ENCODE measurements at places on chromosomes 3 and 15.

- no peaks in the 10 kb centered on the region for H3K27me3 ChIP-seq
- H3K4me3 ChIP-seq: peak overlapping the region; percentile 36
- H3K27ac ChIP-seq: peak overlapping the region; percentile 43
- peak; percentile 11 for DNase-seq
- peaks cover 11% of the 10 kb centered on the region for H3K4me1 ChIP-seq
Observed at GRCh38 chr15:31393444-31394091, 66.9 kb downstream of the KLF13 start.

DNA sequence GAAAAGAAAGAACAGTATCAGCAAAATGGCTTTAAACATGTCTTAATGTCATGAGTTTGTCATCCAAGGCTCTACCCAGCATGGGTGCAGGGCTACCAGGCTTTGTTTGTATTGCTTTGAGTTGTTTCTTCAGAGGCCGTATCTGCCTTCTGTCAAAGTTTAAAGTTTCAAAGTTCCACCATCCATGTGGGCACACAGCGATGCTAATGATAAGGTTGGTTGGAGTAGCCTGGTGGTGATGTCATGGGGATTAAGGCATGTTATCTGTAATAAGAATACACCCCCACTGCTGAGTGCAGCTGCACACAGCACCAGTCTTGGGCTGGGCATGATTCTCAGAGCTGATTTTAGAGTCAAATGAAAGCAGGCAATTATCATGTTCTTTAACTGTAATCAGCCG, 72.0 kb upstream of the LRTM1 start:
- no peaks in the 10 kb centered on the region for H3K36me3 ChIP-seq
- no peaks in the 10 kb centered on the region for H3K27me3 ChIP-seq

DNA sequence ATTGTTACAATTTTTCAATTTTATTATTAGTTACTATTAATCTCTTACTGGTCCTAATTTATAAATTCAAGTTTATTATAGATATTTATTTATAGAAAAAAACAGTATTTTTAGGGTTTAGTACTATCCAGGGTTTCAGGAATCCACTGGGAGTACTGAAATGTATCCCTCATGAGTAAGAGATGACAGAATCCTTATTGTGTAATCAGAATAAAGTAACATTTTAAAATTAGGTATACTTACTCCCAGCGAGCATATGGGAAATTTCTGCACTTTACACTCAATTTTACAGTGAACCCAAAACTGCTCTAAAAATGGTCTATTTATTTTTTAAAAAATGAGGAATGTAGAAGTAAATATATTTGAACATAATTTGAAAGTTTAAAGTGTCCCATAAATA, 202.7 kb downstream of the CGGBP1 start:
- no peaks in the 10 kb centered on the region for H3K36me3 ChIP-seq
- no peaks in the 10 kb centered on the region for H3K27me3 ChIP-seq
- no peaks in the 10 kb centered on the region for H3K4me1 ChIP-seq
- DNase-seq: no peak
- H3K27ac ChIP-seq: no peak overlapping the region

DNA sequence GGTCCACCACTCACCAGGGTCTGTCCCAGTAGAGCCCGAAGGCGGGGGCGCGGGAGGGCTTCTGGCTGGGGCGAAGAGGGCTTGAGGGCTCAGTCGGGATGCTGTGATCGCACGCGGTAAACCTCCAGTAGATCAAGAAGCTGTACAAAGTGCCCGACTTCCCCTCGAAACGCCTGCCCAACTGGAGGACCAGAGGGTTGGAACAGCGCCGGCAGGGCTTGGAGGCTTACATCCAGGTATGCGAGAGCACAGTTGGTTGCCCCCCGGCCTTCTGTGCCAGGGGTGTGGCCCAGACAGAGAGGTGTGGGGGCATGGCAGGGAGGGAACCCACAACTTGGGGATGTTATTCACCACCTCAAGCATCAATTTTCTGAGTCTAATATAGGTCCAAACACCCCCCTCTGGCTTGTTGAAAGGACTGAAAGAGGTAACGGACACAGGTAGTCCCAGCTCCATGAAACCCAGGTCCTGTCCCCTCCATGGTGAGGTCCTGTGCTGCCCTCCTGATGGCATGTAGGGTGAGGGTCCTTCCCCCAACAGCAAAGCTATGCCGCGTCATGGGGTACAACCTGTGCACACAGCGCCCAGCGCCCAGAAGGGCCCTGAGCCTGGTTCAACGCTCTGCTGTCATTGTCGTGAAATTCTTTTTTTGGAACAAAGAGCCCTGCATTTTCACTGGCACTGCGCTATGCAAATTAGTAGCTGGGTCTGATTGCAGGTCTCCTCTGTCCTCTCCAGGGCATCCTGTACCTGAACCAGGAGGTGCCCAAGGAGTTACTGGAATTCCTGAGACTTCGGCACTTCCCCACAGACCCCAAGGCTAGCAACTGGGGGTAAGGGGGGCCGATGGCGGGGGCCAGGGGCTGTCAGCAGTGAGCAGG, 1.2 kb downstream of the SNX22 start:
- H3K4me1 ChIP-seq: peaks cover 17% of the 10 kb centered on the region
- peaks cover 2% of the 10 kb centered on the region for H3K27me3 ChIP-seq
- peak overlapping the region; percentile 38 for H3K4me3 ChIP-seq
- H3K27ac ChIP-seq: no peak overlapping the region
- peak; percentile 7 for DNase-seq
- H3K36me3 ChIP-seq: peaks cover 23% of the 10 kb centered on the region

GRCh38 chr3:183812761-183813445, 12.5 kb downstream of the MAP6D1 start:
- H3K27me3 ChIP-seq: no peaks in the 10 kb centered on the region
- H3K36me3 ChIP-seq: peaks cover 4% of the 10 kb centered on the region
- no peak overlapping the region for H3K27ac ChIP-seq
- no peak overlapping the region for H3K4me3 ChIP-seq
- H3K4me1 ChIP-seq: no peaks in the 10 kb centered on the region

DNA sequence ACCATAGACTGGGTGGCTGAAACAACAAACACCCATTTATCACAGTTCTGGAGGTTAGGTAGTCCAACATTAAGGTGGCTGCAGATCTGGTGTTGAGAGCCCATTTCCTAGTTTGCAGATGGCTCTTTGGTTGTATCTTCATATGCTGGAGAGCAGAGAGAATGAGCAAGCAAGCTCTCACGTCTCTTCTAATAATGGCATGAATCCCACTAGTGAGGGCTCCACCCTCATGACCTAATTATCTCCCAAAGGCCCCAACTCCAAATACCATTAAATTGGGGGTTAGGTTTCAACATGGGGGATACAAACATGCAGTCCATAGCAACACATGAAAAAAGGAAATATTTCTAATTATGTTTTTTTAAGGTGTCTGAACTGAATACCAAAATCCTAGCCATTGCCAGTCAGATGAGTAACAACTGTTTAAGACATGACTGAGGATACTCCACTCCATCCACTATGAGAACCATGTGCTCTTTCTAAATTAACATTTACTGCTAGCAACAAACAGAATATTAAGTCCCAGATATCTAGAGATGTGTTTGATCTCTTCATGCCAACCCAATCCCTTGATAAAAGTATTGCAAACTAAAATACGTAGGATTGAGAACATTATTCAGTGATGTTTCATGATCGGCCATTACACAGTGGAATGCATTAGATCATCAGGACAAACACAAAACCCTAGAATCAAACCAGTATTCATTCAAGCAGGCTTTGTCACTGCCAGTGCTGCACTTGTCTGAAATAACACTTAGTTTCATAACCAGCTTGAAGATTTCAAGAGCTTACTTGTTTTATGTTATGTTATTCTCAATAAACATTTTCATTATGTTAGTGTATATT, 340.3 kb downstream of the SLC9A9 start:
- no peaks in the 10 kb centered on the region for H3K4me1 ChIP-seq
- no peaks in the 10 kb centered on the region for H3K36me3 ChIP-seq
- DNase-seq: no peak
- no peak overlapping the region for H3K4me3 ChIP-seq

DNA sequence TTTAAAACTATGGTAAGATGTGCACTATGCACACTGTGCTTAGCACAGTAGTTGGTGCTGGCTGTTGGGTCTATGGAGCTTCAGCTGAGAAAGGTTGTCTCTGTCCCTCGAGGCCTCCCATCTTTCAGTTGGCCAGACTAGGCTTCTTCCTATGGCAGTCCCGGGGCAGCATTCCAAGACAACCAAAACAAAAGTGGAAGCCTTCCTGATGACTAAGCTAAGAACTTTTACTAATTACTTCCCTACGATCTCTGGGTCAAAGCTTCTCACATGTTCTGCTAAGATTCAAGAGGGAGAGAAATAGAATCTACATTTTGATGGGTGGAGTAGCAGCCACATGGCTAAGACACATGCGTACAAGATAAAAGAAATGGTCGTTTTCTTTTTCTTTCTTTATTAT, 342.8 kb downstream of the TUSC7 start:
- no peaks in the 10 kb centered on the region for H3K36me3 ChIP-seq
- H3K4me1 ChIP-seq: no peaks in the 10 kb centered on the region
- no peak overlapping the region for H3K27ac ChIP-seq
- no peaks in the 10 kb centered on the region for H3K27me3 ChIP-seq
- DNase-seq: no peak
- H3K4me3 ChIP-seq: no peak overlapping the region

DNA sequence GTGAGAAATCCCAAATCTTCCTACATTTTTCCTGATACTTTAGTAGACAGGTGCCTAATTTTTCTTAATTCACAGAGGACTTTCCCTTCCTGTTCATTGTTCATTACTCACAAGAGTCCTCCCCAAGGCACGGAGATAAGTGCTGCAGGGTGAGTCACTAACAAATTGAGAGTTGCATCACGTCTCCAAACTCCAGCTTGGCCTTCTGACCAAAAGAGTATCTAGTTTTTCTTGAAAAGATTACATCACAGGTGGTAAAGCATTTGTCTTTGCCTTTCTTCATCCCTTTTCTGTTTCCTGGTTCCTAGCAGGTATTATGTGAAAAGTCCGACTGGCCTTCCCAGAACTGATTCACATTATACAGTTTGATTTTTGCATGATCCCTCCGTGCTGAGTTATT, 24.9 kb upstream of the RASGRP1 start:
- no peaks in the 10 kb centered on the region for H3K27me3 ChIP-seq
- DNase-seq: no peak
- H3K27ac ChIP-seq: no peak overlapping the region
- no peaks in the 10 kb centered on the region for H3K4me1 ChIP-seq
- no peak overlapping the region for H3K4me3 ChIP-seq

GRCh38 chr3:125431391-125431790, 56.3 kb upstream of the ZNF148 start:
- DNase-seq: no peak
- no peaks in the 10 kb centered on the region for H3K27me3 ChIP-seq
- H3K4me1 ChIP-seq: no peaks in the 10 kb centered on the region
- H3K4me3 ChIP-seq: no peak overlapping the region

DNA sequence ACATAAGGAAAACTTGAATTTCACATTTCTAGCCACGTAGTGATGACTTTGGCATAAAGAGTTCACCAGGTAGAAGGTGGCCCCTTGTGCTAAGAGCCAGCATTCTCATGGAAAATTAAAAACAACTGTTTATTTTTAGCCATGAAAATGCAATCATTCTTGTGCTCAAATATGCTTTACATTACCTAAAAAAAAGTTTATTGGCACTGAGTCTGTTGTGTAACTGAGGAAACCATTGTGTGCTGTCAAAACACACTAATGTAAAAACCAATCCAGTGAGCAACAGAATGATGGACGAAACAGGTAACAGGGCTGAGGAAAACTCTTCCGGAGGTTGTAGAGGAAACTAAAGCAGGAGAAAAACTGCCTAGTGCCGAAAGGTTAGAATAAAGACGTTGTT, 287.0 kb upstream of the TMC3 start:
- H3K27me3 ChIP-seq: no peaks in the 10 kb centered on the region
- no peaks in the 10 kb centered on the region for H3K36me3 ChIP-seq
- no peaks in the 10 kb centered on the region for H3K4me1 ChIP-seq
- H3K4me3 ChIP-seq: no peak overlapping the region
- no peak for DNase-seq

- H3K27me3 ChIP-seq: no peaks in the 10 kb centered on the region
- no peak for DNase-seq
- no peaks in the 10 kb centered on the region for H3K36me3 ChIP-seq
- H3K27ac ChIP-seq: no peak overlapping the region
Observed at GRCh38 chr15:87707566-87708130, 548.9 kb downstream of the NTRK3 start.

GRCh38 chr3:105401691-105402149, 35.0 kb downstream of the ALCAM start:
- H3K27ac ChIP-seq: no peak overlapping the region
- no peaks in the 10 kb centered on the region for H3K36me3 ChIP-seq
- no peak for DNase-seq
- H3K27me3 ChIP-seq: no peaks in the 10 kb centered on the region
- H3K4me1 ChIP-seq: no peaks in the 10 kb centered on the region

DNA sequence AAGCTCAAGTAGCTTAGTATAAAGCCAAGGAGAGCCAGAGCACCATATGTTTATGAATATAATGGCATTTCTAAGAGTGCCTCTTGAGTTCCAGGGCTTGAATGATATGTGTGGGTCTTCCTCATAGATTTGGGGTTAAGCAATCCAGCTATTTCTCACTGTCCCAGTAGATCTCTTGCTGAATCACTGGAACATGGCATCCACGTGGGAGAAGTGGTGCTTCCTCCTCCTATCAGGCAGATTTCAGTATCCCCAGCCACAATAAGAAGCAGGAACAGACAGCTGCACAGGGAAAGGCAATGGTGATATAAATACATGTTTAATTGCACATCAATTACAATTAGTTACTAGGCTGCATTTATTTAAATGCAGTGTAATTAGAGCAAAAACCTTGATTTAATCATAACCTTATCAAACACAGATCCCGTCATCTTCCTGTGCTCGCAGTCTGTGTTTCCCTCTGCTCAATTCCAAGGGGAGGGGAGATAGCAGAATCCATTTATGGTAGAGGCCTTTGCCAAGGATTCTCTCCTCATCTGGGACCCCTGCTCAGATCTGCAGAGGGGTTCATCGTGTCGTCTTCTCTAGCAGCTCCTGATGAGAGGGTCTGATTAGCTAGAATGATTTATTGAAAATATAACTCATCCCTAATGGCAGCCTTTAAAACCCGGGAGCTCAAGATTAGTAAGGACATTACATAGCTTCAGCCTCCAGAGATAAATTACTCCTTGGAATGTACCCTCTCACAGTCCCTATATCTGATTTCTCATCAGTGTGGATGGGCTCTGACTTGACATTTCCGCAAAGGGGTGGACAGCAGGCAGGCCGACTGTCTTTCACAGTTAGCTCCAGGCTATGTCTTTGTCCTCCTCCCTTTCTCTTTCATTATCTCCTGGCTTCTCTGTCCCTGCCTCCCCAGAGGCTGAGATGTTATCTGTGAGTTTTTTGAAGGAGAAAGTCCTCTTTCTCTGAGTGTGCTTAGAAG, 775.9 kb downstream of the AGBL1 start:
- no peaks in the 10 kb centered on the region for H3K4me1 ChIP-seq
- H3K27me3 ChIP-seq: no peaks in the 10 kb centered on the region
- no peak for DNase-seq
- H3K36me3 ChIP-seq: no peaks in the 10 kb centered on the region

DNA sequence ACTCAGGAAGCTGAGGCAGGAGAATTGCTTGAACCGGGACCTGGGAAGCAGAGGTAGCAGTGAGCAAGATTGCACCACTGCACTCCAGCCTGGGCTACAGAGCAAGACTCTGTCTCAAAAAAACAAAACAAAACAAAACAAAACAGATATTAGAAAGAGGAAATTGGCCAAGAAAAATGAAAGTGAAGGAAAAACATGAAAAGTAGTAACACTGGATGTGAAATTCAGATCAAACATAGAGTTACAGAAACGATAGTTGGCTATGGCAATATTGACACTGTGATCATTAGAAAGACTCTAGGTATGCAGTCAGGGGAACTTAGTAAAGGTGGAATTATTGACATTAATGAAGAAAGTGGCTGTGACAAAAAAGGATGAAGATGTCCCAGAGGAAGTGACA, 13.2 kb upstream of the TIPARP start:
- H3K4me3 ChIP-seq: no peak overlapping the region
- no peaks in the 10 kb centered on the region for H3K27me3 ChIP-seq
- no peak overlapping the region for H3K27ac ChIP-seq
- DNase-seq: no peak
